ENCODE measurements at places on chromosomes 5 and 9. TPM values are rescaled to one million over a fixed set of nuclear protein-coding genes. Genes with fewer than 3 reads are reported as not detected.

DNA sequence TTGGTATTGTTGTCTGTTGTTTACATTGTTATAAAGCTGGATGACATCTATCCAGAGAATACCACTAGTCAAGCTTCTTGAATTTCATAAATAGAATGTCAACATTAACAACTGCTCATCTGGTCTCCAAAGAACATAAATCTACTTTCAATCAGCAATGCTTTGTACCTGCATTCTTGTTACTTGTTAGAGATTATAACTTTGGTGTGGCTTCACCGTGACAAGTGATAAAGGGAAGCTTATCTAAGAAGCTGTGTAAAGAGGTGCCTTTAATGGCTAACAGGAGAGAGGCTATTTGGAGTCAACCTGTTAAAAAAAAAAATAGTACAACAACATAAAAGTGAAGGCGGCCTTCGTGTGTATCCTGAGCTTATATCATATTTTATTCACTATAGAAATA lies 41.8 kb downstream of the MUSK start:
- no peak for DNase-seq

- DNase-seq: no peak
Measured at GRCh38 chr5:2574155-2574554, 177.3 kb downstream of the IRX2 start.

DNA sequence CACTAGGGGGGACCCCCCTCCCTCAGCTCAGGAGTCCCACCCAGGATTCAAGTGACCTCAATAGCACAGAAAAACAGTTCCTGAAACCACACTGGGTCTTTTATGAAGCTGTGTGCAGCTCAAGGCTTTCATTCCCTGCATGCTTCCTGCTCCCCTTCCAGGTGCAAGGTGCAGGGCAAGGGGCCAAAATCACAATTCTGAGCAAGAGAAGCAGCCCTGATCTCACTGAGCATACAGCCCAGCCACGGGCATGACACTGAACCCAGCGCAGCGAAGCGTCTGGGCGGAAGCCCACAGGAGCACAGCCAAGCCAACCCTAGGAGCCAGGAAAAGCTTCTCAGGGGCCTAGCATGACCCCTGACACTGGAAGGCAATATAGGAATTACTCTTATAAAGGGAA lies 62.9 kb downstream of the IRX2 start:
- no peak for DNase-seq

DNA sequence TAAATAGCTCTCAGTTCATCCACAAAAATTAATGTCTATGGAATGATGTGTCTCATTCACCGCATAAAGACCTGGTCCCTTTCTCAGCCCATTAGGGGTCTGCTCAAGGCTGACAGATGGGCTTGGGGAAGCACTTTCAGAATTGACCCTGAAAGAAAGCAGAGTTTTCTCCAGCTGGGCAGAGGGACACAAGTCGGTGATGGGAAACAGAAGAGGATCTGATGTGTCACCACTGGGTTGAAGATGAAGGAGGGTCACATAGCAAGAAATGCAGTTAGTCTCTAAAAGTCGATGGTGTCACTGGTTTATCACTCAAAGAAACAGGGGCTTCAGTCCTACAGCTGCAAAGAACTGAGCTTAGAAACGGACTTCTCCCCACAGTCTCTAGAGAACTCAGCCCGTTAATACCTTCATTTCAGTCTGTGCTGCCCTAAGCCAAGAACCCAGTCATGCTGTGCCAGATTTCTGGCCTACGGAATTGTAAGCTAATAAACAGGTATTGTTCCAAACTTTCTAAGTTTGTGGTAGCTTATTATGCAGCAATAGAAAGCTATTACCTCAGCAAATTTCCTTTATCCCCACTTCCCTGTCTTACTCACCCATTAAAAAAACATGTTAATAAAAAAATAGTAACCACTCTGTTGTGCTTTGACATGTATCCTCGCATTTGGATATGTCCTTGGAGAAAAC lies 64.6 kb downstream of the ADAMTS12 start:
- DNase-seq: no peak

- no peak for DNase-seq
Measured at GRCh38 chr5:33852837-33853236, 39.0 kb downstream of the ADAMTS12 start.

DNA sequence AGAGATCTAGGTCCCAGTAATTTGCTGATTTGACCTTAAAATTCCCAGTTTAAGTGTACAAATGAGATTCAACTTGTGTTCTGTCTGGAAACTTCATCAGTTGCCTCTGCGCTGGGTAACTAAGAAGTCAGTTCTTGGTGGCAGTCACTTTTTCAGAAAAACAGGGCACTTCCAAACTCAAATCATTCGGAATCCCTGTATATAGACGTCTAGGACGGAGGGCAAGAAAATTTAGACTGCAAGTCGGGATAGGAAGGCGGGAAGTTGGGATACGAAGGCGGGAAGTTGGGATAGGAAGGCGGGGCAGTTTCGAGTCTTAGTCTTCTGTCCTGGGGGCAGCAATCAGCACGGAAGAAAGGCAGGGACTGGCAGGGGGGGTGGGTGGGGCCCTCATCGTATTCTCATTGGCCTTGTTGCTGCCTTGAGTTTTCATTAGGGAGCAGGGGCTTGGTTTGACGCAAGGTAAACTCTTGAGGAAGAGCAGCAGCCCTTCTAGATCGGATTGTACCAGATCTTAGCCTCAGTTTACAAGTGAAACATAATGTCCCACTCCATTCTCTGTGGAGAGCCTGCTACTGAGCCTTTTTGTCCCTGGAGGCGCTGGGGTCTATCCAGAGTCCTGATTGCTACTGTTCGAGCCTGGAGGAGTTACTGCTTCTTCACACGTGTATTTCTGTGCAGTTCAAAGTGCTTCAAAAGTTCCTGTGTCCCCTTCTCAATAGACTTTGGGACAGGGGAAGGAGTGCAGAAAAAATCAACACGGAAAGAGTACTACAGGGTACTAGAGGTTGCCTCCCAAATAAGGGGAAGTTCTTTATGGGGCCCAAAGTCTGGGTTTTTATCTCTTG lies 2.7 kb upstream of the PURA start:
- DNase-seq: no peak

DNA sequence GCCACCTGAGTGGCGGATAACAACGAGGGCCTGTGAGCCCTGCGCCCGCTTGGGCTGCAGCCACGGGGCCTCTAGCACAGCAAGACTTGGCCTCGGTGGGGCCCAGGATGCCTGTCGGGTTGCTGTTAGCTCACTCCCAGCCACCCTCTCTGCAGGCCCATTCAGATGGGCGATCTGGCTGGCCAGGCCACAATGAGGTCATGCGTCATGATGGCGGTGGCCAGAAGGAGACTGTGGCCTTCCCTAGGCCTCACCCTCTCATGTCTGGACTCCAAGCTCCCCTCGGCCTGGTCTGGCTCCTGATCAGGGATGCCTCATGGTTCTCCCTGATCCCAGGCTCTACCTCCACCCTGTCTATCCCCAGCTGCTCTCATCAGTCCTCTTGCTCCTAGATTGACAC lies 19.0 kb upstream of the TCOF1 start:
- DNase-seq: no peak

DNA sequence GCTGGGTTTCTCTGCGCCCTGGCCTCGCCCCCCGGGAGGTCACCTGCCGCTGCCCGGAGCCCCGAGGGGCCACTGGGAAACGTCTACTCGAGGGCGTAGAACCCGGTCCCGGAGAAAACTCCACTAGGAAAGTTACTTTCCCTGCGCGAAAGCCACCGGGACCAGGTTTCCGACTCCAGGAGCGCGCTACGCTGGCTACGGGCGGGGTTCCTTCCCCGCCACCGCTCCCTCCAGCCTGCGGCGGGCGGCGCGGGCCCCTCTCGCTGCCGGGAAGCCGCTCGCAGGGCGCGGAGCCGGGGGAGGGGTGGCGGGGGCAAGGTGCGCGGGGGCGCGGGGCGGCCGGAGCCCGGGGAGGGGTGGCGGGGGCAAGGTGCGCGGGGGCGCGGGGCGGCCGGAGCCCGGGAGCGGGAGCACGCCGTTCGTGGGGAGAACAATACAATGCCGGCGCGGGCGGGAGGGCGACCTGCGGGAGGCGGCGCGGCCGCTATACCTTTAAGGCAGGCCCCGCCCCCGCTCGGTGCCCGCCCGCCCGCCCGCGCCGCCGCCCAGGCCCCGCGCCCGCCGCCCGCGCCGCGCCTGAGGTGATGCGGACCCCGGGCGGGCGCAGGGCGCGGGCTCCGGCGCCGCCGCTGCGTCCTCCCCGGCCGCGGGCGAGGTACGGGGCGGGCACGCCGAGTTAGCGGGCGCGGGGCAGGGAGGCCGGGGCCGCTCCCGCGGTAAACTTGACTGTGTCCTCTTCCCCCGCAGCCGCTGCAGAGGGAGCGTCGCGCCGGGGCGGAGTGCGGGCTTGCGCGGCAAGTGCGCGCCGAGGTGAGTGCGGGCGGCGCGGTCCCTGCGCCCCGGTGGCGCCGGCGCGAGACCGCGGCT lies 278.1 kb downstream of the AOPEP start:
- no peak for DNase-seq

GRCh38 chr9:109974143-109974917 lies 194.3 kb downstream of the PALM2AKAP2 start:
- DNase-seq: peak; percentile 99

- DNase-seq: no peak
Measured at GRCh38 chr5:36222620-36223019, 19.1 kb downstream of the NADK2 start.

DNA sequence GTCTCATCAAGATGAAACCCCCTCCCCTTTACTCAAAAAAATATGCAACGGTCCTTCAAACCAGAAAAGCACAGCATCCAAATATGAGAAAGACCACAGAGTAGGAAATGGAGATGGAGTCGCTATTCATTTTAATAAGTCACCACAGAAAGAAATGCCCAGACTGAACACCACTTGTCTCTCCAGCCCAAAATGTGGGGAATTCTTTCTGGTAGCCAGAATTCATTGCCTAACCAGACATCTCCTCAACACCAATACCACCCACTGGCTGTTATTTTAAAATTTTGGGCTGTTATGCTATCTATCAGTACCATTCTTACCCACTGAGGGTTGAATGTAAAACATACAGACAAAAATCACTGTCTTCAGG lies 100.1 kb downstream of the SUSD1 start:
- DNase-seq: no peak

- no peak for DNase-seq
Measured at GRCh38 chr5:128538250-128539037, 399 bp upstream of the FBN2 start.

DNA sequence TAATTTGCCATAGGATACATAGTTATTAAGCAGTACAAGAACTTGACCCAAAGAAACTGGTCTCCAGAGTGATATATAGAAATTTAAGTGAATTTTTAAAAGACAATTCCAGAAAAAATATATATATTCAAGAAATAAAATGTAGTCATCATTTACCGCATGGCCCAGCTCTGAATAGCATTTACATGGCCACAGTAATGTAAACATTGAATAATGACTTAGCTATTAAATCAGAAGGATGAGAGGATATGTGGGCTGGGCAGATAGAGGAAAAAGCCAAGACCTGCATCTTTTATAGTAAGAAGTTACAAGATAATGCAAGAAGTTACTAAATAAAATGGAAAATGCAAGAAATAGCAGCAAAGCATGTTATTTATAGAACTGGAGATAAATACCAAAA lies 405.2 kb upstream of the WWC1 start:
- DNase-seq: no peak

- no peak for DNase-seq
Measured at GRCh38 chr5:52999344-52999949, 10.3 kb downstream of the ITGA2 start.

DNA sequence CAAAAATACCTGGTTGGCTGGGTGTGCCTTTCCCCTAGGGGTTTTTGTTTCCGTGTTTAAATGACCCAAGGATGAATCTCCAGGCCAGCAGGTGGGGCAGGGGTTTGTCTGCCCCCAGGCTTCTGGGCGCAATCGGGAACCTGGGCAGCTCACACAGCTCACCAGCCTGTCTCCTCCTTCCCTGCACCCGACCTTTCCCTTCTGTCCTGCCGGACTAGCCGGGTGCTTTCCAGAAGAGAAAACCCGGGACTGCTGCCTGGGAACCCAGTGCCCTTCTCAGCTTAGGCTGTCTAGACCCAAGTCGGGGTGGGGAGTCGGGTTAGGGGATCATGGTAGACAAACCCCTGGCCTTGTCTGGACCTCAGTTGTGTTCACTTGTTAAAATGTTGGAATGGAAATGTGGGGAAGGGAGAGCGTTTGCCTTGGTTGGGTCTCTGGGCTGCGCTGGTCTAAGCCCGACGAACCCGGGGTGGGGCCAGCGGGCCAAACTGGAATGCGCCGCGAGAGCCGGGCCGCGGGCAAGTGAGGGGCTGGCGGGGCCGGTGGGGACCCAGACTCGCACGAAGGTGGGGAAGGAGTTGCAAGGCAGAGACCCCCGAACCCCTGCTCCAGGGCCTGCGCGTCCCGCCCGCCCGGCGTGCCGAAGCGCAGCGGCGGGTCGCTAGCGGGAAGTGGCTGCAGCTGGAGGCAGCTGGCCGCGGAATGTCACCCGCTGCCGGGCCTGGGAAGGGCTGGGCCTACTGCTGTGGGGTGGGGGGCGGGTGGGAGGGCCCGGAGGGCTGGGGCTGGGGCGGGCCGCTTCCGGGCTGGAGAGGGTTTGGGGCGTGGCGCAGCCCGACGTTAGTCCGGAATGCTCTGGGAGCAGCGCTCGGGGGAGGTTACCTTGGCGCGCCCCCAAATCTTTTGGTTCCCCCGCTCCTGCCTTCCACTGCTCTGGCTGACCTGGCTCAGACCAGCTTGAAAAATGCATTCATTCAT lies 84.6 kb downstream of the DAB2IP start:
- no peak for DNase-seq

DNA sequence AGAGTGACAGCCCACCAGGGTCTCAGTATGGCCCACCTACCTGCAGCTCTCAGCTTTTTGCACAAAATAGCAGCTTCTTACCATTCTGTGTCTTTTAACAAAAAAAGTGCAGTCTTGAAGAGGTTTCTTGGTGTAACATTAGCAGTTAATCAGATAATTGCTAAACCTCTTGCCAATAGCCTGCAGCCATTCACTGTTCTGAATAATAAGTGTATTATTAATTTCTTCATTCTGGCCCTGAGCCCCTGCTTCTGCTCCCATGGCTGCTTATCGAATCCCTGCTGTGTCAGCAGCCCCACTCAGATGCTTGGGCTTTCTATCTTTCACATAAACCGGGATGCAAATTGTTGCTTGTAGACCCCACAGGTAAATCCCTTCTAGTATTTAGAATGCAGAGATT lies 485.9 kb downstream of the CAAP1 start:
- DNase-seq: no peak

- DNase-seq: no peak
Measured at GRCh38 chr5:74433896-74434829, 206.4 kb downstream of the ENC1 start.

- no peak for DNase-seq
Measured at GRCh38 chr9:36284226-36284625, 26.0 kb upstream of the GNE start.

DNA sequence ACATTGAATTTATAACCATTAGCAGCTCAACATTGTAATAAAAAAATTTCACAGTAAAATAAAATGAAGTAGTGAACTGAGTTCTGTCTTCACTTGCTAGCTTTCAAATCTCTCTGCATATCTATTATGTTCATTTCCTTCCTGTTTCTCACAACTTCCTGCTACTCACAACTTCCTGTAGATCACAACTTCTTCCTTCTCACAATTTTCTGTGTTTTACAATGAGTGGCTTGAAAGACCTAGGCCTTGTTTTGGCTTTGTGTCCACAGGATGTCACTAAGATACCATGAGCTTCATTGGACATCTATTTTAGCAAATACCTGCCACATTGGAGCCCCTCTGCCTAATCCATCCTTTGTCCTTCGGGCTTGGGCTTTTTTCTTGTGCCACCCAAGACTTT lies 480.3 kb upstream of the ADAMTS16 start:
- DNase-seq: no peak

The SH3RF2 gene
- total RNA-seq: 0.19 TPM

The ARL14EPL gene
- total RNA-seq: not detected

The GRK6 gene
- total RNA-seq: 118 TPM

The NEURL1B gene
- 0.26 TPM for total RNA-seq

The ATOSB gene
- 2.2 TPM for total RNA-seq

The TMOD1 gene
- 28.4 TPM for total RNA-seq

The RGS7BP gene
- not detected for total RNA-seq

The PRRX2 gene
- total RNA-seq: not detected

The MLLT3 gene
- total RNA-seq: 38.4 TPM

The PAXX gene
- total RNA-seq: 49.3 TPM

All from GM12878 (cell line).